ENCODE measurements at places on chromosomes 11 and 22.
A peak's percentile ranks its signal among the peaks of the same experiment; 100 is the strongest.

DNA sequence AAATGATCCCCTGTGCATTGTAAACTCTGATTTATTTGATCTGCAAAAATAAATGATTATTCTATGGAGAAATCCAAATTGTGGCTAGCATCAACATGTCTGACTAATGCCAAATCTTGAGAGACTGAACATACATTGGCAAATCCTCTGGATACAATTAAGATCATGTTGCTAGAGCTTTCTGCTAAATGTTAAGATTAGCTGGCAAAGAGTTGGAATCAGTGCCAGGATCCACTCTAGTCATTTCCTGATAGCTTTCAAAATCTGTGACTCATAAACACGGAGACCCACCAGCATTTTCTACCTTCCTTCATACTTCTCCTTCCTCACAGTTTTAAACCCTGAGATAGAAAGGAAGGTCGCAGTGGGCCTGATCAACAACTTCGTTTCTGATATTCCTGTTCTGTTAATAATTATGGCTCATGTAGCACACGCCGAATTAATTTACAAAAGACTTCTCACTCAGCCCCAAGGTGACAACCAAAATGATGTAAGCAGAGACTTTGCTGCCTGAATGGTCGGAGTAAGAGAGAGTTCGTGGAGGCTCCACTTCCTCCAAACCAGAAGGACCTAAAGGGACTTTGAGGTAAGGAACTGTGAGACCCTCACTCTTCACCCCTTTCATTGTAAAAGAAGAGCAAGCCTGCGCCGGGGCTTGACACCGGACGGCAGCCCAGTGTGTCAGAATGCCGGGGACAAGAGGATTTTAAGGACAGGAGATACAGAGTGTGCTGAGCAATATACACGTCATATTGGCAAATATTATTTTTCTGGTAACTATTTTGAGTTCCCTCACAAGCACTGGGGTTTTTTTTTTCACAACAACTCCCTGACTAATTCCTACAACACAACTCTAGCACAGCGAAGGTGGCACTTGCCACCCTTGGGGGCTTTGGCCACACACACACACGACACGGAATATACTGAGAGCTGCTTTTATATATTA, 42.0 kb downstream of the SERPINH1 start:
- no peak for DNase-seq

DNA sequence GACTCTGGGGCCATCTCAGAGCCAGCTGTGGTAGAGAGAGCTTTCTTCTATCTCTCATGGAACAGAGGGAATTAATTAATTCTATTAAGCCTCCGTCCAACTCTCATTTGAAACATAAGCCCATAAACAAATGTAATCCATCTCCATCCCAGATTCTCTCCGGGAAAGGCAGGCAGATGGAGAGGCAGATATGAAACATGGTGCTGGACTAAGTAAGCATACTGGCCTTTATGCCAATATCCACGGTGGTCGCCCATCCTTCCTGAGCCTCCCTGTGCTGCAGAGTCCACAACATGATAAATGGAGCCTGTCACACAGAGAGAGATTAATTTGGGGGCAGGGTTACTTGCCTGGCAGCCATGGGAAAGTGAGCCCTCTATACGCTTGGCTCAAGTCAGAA, 44.8 kb downstream of the PRR5L start:
- DNase-seq = no peak

- DNase-seq = no peak
Observed at GRCh38 chr11:69554849-69555248, 73.4 kb downstream of the LINC01488 start.

DNA sequence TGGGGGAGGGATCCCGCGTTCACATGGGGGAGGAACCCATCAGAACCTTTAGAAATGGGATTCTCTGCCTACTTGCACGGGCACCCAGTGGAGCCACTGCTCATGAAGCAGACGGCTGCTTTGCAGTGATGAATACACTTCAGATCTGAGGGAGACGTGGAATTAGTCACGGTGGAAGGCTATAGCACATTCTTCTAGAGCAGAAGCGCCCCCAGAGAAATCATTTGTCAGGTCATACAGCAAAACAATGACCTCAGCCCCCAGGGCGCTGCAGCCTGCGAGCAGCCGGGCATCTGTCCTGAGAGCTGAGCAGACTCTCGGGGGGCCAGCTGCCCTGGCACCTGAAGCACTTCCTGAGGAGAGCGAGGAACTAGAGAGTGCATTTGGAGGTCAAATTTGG, 12.7 kb downstream of the TP53AIP1 start:
- no peak for DNase-seq

- no peak for DNase-seq
Observed at GRCh38 chr22:20792966-20793728, 19.2 kb downstream of the SERPIND1 start.

GRCh38 chr11:23278121-23278520, 417.8 kb upstream of the CCDC179 start:
- DNase-seq = no peak

- DNase-seq = no peak
Observed at GRCh38 chr11:70612459-70613141, 214.3 kb downstream of the CTTN start.

DNA sequence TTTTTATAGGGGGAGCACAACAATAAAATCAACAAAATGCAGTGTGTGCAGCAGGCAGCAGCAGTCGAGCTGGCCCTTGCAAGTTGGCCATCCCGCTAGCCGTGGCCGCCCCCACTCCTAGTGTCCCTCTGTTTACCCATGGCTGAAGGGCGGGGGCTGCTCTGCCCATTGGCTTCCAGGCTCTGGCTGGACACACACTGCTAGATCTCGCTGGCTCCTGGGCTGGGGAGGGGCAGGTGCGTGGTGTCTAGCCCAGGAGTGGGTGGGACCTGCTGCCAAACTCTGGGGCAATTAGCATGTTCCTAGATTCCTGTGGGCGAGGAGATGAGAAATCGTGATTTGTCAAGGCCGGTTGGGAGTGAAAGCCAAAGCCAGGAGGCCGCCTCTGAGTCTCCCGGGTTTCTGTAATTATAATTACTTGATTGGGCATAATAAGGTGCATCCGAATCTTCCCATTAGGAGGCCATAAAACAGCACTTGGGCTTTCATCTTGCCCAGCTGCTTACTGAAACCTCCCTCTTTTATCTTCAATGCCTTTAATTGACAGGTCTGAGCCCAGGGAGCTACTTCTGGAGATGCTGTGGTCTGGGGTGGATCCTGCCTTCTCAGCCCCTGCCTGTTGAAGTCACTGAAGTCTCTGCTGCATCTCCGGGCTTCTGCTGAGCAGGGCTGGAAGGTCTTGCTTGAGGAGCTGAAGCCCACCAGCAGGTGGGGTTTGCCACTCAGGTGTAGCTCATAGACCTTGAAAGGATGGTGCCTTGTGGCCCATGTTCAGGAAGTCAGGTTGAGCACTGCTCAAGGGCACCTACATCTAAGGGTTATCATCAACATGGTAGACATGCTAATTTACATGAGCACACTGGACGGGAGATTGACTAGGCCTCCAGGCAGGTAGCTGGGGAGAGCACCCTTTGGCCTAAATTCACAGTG, 44.5 kb upstream of the DKK3 start:
- no peak for DNase-seq

DNA sequence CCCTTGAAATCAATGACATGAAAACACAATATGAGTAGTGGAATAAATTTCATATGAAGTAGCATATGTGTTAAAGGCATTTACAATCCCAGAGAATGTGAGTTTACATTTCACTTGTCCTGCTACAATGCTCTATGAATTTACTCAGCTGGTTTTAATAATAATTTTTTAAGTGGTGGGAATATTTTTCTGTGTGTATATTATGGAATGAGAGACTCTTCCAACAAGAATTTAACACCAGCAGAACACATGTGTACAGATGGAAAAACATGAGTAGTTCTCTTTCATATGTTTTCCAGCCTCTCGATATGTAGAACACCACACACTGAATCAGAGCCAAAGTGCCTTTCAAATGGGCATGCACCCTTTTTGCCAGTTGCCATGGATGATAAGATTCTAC, 170.4 kb downstream of the MAML2 start:
- DNase-seq = no peak

- no peak for DNase-seq
Observed at GRCh38 chr11:110098645-110099044, 5.5 kb downstream of the ZC3H12C start.

GRCh38 chr11:17927041-17927440, 85.8 kb downstream of the SERGEF start:
- DNase-seq = no peak

GRCh38 chr22:25007444-25008106, 55.1 kb downstream of the KIAA1671 start:
- no peak for DNase-seq

DNA sequence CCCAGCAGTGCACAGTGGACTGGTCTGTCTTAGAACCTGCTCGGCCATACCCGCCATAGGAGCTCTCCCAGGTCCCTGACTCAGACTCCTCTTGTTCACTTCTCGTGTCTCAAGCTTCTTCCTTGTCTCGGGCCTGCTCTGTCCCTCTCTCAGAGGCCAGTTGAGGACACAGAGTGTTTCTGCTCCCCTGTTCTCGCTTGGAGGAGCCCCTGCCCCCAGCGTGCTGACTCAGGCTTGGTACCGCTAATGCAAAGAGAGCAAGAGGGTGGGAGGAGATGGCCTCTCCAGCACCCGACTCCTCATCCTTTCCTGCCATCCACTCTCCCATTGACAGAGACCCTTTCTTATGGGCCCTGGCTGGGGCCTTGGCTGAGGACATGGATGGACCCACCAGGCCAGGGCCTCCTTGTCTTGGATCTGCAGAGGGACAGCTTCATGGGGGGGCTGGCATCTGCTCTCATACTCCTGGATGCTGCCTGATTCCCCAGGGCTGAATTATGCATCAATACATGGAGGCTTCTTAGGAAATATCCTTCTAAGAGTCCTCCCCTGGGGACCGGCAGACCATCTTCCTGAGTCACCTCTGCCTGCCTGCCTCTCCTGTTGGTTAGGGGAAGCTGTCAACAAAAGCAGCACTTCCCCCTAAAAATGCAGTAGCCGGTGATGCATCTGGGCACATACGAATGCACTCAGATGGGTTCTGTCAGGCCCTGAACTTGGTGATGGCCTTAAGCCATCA, 15.9 kb downstream of the TSPAN18 start:
- DNase-seq = no peak

GRCh38 chr22:24443668-24444067, 16.3 kb downstream of the ADORA2A start:
- DNase-seq = no peak

DNA sequence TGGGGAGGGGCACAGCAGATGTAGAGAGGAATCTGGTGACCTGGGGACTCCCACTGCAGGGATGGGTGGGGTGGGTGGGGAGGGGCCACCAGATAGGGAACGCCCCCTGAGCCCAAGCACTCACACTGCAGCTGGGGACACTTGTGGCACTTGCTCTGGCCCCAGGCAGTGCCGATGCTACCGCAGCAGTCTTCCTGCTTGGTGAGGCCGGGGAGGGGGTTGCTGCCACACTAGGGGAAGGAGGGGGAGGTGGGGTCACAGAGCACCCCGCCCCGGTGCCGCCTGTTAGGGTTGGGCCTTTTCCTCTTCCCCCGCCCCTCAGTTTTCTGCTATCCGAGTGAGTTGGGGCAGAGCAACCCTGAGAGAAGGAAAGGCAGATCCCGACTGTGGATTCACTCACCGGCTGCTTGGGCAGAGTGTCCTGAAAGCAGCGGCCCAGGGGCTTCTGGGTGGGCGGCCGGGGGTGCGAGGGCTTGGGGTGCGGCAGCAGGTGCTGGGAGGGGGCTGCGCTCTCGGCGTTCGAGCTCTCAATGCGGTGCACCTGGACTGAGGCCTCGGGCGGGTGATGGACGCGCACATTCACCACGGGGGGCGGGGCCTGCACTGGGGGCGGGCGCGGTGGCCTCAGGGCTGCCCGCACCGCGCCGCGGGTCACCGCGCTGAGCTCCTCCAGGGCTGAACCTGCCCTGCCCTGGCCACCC, 4.7 kb downstream of the LTBP3 start:
- DNase-seq = peak; percentile 54

GRCh38 chr22:41998361-41999261, at the start of gene WBP2NL:
WBP2NL (plus strand) TSS chr22:41998788; CDS start chr22:41998819, 31 bp downstream.
- DNase-seq = peak; percentile 82

GRCh38 chr11:131534611-131535010, 164.2 kb downstream of the NTM start:
- DNase-seq = no peak

GRCh38 chr11:72773291-72773690, 20.6 kb downstream of the STARD10 start:
- DNase-seq = no peak

GRCh38 chr11:111327908-111328624, 29.7 kb downstream of the POU2AF3 start:
- DNase-seq = no peak

DNA sequence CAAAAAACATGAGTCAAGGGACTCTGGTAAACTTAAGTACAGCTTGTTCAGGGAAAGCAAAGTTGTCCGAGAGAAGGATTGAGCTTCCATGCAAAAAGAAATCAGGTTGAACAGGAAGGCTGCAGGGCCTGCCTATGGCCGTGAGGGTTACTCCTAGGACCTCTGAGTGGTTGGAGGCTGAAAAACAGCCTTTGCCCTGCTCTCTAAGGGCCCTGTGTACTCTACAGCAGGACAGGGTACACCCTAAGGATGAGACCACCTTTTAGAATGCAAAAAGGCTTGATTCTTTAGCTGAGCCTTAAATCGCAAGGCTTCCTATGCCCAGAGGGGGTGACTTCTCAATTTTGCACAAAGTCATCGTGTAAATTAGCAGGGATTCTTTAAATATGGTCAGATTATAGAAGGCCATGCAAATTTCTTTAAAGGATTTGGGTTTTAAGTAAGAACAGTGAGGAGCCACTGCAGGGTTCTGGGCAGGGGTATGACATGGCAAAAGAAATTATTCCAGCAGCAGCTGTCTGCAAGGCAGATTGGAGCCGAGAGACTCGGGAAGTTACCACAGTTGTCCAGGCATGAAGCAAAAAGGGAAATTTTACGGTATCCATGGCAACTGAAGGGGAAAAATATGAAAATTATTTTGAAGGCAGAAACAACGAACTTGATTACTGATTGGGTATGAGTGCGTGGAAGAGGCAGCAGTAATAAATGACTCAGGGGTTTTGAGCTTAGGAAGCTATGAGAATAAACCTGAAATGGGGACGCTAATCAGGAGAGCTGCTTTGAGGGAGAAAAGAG, 91.8 kb downstream of the FAM76B start:
- no peak for DNase-seq

- no peak for DNase-seq
Observed at GRCh38 chr11:7031471-7031871, 11.2 kb downstream of the NLRP14 start.

- DNase-seq = peak; percentile 34
Observed at GRCh38 chr11:123235117-123235655, 40.1 kb upstream of the CLMP start.
